ENCODE measurements at places on chromosomes 4 and X.
A peak's percentile ranks its signal among the peaks of the same experiment; 100 is the strongest.

GRCh38 chr4:122623637-122624166, 2.8 kb upstream of the IL21 start:
- no peak for DNase-seq

- DNase-seq: no peak
These were observed 62.5 kb upstream of the NFKB1 start for GRCh38 chr4:102438396-102439235.

DNA sequence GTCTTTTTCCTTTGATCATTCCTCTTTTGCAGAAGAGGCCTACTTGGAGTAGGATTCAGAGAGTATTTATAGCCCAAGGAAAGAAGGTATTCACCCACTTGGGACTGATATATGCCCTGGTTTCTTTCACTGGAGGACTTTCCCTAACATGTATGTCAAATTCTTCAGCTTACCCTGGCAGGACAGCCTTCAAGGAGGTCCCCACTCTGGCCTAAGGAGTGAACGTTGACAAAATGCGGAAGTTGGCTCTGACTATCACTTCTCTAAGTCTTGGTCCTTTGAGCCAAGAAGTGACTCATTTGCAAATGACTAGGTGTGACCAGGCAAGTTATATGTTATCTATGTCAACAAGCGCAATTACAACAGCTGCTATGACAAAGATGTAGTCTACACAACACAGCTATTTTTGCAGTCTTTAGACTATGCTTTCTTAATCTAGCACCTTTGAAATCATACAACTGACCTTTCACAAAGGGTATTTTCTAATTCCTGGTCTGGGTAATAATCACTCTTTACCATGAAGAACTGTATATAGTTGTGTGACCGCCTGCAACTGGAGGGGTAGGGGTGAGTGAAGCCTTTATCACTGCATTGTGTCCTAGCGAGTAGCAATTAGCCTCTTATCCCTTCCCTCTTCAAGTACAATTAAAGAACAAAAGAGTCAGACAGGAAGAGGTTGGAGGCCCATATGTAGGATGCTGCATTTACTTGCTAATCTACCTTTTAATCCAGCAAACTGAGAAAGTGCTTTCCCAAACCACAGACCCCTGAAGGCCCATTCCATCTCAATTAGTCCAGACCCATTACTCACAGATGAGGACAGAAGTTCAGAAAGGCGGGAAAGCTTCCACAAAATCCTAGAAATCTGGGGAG, 50.1 kb downstream of the RASGEF1B start:
- peak; percentile 26 for DNase-seq

- no peak for DNase-seq
These were observed 40.3 kb upstream of the TFDP3 start for GRCh38 chrX:133258481-133258880.

GRCh38 chr4:87511500-87511899, 17.7 kb downstream of the SPARCL1 start:
- no peak for DNase-seq

- no peak for DNase-seq
These were observed 504.1 kb upstream of the POU3F4 start for GRCh38 chrX:83004012-83004411.

DNA sequence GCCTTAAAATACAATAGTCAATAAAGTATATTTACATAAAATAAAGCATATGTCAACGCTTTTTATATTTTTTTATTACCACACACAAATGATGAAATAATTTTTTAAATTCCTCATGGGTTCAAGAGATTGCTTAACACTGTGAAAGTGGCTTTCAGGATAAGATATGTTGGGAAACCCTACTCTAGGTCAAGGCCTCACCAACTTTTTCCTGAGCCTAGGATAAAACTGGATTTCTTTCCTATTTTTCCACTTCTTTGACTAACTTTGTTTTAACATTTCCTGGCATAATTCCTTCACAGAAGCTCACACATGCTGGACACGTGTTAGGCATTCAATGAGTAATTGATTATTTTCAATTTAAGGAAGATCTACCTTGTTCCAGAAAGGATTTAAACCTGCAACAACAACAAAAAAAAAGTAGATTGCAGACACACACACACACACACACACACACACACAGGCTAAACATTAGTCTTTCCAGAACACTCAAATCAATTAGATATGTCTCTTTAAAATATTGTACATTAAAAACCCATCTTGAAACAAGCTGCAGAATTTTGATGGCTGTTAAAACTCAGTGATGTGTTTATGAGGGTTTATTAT, 9.1 kb downstream of the KLB start:
- DNase-seq: no peak

GRCh38 chrX:12895866-12896265, 10.6 kb upstream of the TLR8 start:
- DNase-seq: no peak

- no peak for DNase-seq
These were observed 59.4 kb upstream of the GK2 start for GRCh38 chr4:79467246-79467932.

DNA sequence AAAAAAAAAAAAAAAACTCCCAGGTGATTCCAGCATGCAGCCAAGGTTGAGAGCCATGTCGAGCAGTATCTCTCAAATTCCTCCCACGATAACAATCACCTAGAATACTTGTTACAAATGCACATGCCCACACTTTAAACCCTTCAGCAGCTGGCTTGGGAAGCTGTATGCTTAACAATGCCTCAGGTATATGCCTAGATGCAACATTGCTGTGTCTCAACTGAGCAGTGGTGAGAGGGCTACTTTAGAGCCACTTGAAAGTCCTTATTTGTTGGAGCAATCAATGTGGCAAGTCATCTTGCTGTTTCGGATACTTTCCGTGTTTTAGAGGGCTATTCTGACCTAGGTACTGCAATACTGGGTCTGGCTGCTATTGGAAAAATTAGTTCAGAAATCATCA, 487.4 kb downstream of the INPP4B start:
- no peak for DNase-seq

DNA sequence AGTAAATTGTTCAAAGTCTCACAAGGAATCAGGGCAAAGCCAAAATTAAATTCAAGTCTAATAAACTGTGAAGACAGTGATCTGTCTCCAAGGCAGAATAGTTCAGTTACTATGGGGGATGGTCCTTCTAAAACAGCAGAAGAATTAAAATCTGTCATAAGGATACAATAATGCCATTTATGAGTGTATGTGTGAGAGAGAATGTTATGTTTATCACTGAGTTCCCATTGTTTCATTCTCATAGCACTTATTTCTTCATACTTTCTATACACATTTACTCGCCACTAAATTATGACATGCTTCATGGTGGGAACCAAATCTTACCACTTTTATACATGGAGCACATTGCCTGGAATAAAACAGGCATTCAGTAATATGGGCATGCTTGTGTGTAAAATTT, 102.5 kb downstream of the AMMECR1 start:
- no peak for DNase-seq

GRCh38 chr4:80092088-80092487, 19.1 kb upstream of the ANTXR2 start:
- no peak for DNase-seq

- DNase-seq: no peak
These were observed 150.8 kb downstream of the STIM2 start for GRCh38 chr4:27011401-27011800.

DNA sequence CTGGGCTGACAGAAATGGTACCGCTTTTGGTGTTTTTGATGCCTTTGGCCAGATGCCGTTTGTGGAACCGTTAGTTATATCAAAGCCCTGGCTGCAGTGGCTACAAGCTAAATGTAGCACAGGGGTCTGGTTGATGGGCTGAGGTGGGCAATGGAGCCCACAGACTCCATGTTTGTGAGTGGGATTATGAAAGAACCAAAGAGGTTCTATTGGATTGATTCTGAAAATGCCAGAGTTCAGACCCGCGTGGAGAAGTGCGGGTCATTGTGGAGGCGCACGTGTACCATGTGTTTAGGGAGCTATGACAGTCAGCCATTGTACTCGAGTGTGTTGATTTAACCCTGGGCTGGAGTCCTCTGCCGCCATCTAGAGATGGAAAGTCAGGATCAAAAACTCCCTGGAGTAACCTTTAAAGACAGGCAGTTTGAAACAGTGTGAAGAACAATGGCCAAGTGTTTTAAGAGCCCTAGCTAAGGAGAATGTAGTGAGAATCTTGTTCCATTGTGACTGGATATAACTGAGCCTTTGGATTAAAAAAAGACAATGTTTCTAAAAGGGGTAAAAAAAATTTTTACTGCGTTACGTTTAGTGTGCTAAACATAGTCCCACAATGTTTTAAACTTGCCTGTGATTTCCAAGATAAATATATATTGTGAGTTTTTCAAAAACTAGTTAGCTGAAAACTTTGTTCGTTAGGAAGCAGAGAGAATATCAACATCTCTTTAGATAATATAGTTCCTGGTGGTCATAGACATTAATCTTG, 12.7 kb downstream of the ART3 start:
- no peak for DNase-seq

DNA sequence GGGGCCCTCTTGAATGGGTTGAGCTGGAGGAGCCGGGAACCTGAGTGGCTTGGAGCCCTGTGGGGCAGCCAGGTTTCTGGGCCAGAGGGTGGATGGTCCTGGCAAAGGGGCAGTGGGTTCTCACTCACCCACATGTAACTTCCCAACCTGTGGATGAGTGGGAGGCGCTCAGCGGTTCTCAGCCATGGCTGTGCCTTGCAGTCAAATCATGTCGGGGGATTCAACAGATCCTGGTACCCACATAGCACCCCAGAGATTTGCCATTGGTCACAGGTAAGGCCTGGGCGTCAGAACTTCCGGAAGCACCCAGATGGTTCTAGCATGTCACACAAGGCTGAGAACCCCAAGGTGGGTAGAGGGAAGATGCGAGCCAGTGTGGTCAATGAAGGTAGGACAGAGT, 21.9 kb upstream of the CLCN4 start:
- DNase-seq: no peak

GRCh38 chrX:55919367-55920221, 202.0 kb downstream of the RRAGB start:
- DNase-seq: peak; percentile 85

DNA sequence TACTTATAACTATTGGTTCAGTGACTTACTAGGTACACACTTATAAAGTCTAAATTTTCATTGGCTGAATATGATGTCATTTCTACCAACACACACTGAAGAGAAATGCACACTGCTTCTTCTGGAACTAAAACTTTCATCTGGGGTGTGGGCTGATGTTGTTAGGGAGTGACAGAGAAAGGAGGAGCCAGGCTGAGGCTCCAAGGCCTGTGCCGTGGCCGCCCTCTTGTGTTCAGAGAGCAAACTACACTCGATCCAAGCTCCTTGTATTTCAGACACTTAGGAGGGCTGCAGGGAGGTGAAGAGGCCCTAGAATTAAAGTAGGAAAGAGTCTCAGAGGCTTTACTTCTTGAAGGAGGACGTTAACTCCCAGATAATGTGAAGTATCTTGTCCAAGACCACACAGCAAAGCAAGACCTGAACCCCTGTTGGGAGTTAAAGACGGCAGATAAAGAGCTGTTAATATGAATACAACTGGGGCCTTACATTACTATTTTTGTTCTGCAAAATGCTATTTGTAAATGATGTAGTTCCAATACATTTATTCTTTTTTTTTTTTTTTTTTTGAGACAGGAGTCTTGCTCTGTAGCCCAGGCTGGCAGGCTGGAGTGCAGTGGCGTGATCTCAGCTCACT, 137.5 kb downstream of the AFAP1 start:
- no peak for DNase-seq

- peak; percentile 13 for DNase-seq
These were observed at the start of gene PRKX for GRCh38 chrX:3713225-3713936. Gene PRKX (minus strand): TSS chrX:3713649. CDS start chrX:3713253, 396 bp downstream.

GRCh38 chr4:53010318-53010717, 148.2 kb downstream of the RASL11B start:
- DNase-seq: no peak

DNA sequence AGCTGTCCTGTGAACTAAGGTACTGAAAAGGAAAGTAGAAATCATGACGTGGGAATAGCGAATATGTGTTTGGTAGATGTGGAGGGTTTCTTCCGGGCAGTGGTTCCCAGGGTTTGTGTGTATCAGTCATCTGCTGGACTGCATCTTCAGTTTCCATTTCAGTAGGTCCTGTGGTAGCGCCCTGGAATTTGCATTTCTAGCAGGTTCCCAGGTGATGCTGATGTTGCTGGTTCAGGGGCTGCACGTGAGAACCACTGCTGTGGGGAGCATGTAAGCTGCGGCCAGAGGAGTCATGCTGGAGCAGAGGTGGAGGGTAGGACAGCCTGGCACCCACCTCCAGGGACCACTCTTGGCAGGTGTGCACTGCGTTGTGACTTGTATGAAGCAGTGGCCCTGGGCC, 47.1 kb downstream of the ARHGAP10 start:
- peak; percentile 98 for DNase-seq

DNA sequence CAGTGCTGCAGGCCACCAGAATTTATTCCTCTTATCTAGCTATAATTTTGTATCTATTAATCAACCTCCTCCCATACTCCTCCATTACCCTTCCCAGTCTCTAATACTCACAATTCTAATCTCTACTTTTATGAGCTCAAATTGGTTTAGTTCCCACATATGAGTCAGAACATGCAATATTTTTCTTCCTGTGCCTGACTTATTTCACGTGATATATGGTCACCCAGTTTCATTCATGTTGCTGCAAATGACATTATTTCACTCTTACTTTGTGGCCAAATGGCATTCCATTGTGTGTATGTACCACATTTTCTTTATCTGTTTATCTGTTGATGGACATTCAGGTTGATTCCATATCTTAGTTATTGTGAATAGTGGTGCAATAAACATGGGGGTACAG, 483.5 kb downstream of the ACTRT1 start:
- no peak for DNase-seq

DNA sequence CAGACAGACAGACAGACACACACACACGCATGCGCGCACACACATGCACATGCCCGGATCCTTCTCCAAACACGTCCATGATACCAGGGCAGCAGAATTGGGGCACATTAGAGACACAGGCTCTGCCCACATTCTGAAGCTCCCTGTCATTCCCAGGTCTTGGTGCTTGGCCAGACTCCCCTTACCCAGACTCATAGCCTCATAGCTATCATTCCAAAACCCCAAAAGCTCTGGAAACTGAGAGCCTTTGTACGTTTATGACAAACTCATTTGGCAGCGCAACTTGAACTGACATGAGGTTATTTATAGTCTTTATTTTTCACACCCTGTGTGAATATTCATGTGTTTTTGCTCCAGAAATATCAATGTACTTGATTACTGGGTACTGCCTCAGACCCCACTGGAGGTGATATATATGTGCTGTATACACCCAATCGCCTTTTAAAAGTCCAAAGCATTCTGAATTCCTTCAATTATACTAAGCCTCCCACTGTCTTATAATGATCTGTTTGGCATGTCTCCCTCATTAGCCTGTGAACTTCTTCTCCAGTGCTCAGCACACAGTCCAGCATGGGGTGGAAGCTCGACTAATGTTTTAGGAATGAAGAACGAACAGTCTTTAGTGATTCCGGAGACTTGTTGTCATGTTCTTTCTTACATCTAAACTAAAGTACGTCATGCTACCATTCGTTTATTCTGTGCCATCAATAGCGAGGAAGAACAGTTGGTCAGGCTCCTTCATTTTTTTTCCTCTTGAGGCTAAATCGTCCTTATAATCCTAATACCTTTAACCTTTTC, 45.0 kb downstream of the RTL9 start:
- DNase-seq: no peak
